ELR (cell line): ENCODE measurements at places on chromosomes 4 and X.
A peak's percentile ranks its signal among the peaks of the same experiment; 100 is the strongest.

DNA sequence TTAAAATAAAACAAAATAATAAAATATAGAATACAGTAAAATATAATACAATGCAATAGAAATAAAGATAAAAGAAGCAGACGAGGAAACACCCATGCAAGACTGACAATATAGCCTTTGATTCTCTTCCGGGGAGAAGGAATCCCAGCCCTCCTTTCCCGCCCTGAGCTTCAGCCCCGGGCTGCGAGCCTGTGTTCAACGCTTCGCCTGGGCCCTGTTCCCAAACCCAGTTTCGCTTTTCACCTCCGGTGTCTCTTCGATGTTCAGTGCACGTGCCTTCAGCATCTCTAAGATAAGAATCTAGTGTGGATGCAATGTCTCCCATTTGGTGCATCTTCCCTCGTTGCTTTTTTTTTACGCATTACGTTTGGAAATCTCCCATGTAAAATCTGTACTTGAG is 38.4 kb upstream of the ARSD start:
- no peak for DNase-seq

DNA sequence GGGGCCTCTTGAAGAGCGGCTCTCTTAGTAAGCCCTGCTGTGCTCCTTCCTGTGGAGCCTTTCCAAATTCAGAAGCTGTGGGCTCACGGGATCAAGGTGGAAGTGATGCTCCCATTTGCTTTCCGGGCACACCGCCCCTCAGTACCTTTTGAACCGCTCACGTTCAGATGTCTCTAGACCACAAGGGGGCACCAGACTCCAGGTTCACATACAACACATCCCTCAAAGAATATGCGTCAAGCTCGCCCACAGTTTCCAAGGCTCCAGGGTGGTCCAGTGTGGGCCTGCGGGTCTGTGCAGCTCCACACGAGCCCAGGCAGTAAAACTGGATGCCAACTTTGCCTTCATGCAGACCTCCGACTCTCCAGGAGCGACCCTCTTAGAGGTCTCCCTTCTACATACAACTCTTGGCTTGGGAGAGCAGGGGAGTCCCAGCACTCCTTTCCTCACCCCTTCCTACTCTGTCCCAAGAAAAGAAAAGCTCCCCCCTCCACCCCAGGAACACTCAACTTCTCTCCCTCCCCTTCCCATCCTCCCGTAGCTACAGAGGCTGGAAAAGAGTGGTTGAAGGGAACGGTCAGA is 11.0 kb downstream of the SUPT20HL1 start:
- peak; percentile 64 for DNase-seq

GRCh38 chr4:185700048-185700447 is 111.9 kb downstream of the SORBS2 start:
- DNase-seq: peak; percentile 2

DNA sequence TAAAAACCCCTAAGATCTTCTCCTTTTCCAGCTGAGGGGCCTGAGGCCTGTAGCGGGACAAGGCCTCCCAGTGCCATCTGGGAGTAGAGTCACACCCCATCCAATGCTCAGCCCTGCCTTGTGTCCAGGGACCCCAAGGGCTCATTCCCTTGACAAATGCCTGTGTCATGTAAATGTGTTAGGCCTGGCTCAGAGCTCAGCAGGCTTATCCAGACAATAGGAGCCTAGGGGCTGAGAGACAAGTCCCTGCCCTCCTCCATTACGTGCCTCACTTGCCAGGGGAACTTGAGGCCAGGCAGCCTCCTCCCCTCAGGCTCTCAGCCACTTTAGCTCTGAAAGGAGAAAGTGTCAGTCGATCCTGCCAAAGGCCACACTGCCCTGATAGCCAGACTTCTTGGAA is 166.8 kb upstream of the MAMLD1 start:
- DNase-seq: no peak

DNA sequence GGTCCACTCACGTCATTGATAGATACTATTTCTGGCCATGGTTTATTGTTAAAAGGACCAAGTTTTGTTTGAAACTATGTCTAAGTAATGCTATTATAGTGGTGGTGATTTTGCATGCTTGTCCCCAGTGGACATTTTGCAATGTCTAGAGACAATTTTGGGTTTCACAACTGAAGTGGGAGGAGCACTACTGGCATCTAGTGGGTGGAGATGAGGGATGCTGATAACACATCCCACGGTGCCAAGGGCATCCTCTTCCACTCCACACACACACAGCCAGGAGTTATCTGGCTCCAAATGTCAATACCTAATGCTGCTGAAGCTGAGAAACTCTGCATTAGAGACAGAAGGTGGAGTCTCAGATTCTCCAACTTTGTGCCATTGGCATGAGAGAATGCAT is 131.2 kb downstream of the FRMPD4 start:
- DNase-seq: peak; percentile 15

DNA sequence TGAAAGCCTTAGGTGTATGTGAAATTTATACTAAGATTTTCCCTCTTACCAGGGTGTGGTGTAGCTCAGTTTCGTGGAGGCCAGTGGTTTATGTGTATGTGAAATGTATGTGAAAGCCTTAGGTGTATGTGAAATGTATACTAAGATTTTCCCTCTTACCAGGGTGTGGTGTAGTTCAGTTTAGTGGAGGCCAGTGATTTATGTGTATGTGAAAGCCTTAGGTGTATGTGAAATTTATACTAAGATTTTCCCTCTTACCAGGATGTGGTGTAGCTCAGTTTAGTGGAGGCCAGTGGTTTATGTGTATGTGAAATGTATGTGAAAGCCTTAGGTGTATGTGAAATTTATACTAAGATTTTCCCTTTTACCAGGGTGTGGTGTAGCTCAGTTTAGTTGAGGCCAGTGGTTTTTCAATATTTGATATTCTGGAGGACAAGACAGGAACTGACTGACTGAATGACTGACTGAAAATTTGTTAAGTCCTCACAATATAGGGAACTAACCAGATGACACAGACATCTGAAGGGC is 143.7 kb downstream of the NEXMIF start:
- no peak for DNase-seq

GRCh38 chr4:26406346-26406975 is 83.8 kb downstream of the CCKAR start:
- no peak for DNase-seq

- DNase-seq: no peak
Observed at GRCh38 chr4:160604541-160604940, 1501.7 kb downstream of the RAPGEF2 start.

- DNase-seq: no peak
Observed at GRCh38 chr4:110414561-110414920, 61.4 kb upstream of the ENPEP start.

- no peak for DNase-seq
Observed at GRCh38 chr4:3385711-3386420, 55.9 kb upstream of the HGFAC start.

- no peak for DNase-seq
Observed at GRCh38 chr4:1463927-1464540, 57.8 kb upstream of the NKX1-1 start.

GRCh38 chr4:181970366-181970765 is 272.8 kb upstream of the TENM3 start:
- DNase-seq: no peak

DNA sequence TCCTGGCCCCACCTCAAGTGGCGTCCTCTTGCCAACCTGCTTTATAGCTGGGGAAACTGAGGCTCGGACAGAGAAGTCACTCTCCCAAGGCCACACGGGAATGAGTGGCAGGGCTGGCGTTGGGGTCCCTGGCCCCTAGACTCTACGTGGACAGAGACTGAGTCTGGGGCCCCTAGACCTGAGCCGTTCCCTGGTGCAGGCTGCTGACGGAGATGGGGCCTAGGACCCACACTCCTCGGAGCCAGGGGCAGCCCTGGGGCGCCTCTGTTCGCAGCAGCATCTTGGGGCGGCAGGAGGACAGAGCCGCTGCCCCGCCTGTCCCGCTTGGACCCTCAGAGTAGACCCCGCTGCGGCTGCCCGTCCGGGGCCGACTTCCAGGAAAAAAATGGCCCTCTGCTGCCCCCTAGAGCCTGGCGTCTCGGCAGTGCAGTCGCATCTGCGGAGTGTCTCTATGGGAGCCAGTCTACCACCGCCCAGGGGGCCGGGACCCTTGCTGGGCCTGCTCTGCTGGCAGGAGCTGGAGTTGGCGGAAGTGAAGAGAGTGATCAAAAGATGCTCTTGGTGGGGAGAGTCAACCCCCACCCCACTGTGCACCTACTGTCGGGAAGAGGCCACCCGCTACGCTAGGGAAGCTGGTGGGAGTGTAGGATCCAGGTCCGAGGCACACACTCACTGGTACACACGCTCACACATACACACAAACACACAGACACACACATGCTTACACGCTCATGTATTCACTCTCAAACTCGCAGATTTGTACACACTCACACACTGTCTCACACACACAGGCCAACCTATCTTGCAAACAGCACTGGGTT is 220.1 kb downstream of the AFAP1 start:
- peak; percentile 55 for DNase-seq

DNA sequence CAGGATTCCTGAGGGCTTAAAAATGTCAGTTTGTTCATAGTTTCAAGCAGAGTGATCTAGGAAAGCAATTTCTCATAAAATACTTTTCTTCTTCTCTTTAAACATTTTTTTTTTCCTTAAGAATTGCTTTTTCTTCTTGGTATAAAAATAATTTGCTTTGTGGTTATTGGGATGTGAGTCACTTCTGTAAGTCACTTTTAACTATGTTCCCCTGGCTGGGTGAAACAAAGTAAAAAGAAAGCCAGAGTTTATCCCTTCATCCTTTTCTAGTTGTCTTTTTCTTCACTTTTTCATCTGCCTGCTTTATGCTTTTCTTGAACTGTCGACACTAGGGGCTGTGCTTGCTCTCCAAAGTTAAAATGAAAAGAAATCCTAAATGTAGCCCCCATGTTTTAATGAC is 33.5 kb downstream of the ARSJ start:
- peak; percentile 65 for DNase-seq

- DNase-seq: no peak
Observed at GRCh38 chr4:110632506-110633357, 9.9 kb upstream of the PITX2 start.

- no peak for DNase-seq
Observed at GRCh38 chr4:189304809-189305208, 635.9 kb upstream of the FRG1 start.

GRCh38 chrX:109822861-109823260 is 89.8 kb upstream of the ACSL4 start:
- peak; percentile 54 for DNase-seq

DNA sequence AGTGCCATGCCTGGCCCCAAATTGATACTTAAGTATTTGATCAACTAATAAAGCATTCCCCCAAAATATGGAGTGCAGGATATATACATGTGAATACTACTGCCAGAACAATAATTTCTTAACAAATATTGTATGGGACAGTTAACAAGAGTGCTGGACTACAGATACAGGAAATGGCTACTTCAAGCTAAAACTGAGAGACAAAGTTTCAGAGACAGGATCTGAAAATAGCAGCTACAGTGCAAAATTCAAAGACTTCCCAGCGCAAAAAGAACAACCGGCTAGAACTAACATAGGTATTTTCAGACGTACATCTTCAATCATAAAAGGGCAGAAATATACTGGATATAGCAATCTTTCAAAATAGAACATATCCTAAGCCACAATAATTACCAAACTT is 6.3 kb downstream of the ATRX start:
- DNase-seq: no peak

GRCh38 chrX:139932073-139932900 is 566 bp downstream of the ATP11C start:
- DNase-seq: peak; percentile 50

GRCh38 chr4:15587649-15588048 is 67.5 kb downstream of the FBXL5 start:
- DNase-seq: no peak

GRCh38 chr4:140243278-140243753 is 89.3 kb upstream of the MAML3 start:
- no peak for DNase-seq

DNA sequence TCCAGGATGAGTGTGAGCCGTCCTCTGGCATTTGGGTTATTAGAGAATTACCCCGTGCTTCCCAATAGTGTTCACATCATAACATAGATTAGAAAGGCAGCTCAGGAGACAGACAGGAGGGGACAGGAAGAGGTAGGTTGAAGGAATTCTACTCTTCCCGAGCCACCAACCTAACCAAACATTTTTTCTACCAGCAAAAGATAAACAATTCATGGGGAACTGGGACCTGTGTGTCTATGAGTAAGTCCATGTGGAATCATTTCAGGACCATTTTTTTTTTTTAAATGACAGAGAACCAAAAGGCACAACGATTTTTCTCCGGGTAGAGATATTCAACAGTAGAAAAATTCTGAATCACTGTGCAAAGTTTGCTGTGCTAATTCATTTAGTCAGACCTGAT is 174.2 kb upstream of the ETNPPL start:
- peak; percentile 19 for DNase-seq

DNA sequence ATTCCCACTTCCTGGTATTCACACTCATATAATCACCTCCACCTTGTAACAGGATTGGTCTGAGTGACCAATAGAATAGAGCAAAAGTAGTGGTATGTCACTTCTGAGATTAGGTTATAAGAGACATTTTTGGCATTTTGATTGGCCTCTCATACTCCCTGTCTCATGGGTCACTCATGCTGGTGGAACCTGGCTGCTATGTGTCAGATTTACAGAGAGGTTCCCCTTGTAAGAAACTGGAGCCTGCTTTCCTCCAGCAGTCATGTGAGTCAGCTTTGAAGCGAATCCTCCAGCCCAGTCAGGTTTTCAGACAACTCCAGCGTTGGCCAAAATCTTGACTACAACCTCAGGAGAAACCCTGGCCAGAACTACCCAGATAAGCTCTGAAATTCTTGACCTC is 2.6 kb upstream of the OTUD4 start:
- peak; percentile 25 for DNase-seq

GRCh38 chr4:169428376-169428775 is 157.6 kb upstream of the SH3RF1 start:
- DNase-seq: no peak

- DNase-seq: peak; percentile 86
Observed at GRCh38 chrX:45322382-45322781, 121.7 kb upstream of the DIPK2B start.

DNA sequence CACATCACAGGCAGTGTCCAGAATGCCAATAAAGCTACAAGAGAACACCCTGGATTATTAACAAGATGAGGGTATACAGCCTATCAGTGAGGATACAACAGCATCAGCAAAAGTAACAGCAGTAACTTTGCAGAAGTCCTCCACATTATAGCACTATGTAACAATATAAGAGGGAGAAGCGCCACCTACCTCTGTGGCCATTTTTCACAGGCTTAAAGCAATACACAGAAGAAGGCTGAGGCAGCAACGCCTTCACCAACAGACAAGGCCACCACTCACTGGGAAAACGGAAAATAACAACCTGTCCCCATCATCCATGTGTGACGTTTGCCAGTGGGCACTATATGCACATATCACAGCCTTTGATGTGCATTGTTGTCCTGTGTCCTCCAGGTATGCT is 12.5 kb downstream of the RTL8B start:
- DNase-seq: no peak

DNA sequence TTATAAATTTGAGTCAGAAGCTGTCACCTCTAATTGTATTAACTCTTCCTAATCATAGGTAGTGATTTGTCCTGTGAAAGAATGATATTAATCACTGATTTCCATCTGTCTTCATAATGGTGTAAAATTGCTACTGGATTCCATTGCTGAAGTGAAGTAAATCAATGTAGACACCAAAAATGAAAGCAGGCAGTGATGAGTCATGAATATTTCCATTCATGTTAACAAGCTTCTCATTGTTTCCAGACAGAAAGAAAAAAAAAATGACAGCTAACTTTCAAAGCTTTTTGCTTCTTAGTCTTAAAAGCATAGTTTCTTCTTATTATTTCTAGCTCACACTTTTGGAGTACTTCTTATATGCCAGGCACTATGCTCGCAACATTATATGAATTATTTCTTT is 21.5 kb downstream of the FAM114A1 start:
- peak; percentile 89 for DNase-seq

GRCh38 chrX:73262991-73263390 is 48.3 kb upstream of the NAP1L2 start:
- peak; percentile 7 for DNase-seq
